ENCODE measurements at places on chromosomes 2 and 18. TPM values are rescaled to one million over a fixed set of nuclear protein-coding genes. Genes with fewer than 3 reads are reported as not detected.
A peak's percentile ranks its signal among the peaks of the same experiment; 100 is the strongest.

The CCL20 gene
- not detected for total RNA-seq

DNA sequence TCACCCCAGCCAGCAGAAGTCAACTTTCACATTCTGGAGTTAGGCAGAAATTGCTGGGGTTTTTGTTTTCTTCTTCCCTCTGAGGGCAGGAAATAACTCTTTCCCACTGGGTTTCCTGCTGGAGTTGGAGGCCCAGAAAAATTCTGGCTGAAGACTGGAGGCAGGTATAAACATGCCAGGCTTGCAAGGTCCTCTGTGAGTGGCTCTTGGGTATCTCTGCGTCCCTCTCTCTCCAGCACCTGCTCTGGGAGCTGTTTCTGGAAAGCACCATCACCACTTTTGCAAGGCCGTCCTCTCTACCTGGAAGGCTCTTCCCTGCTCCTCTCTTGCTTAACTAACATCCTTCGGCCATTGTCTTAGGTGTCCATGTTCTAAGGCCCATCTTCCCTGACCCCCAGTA, 91.0 kb downstream of the MCFD2 start:
- no peak for ATAC-seq

DNA sequence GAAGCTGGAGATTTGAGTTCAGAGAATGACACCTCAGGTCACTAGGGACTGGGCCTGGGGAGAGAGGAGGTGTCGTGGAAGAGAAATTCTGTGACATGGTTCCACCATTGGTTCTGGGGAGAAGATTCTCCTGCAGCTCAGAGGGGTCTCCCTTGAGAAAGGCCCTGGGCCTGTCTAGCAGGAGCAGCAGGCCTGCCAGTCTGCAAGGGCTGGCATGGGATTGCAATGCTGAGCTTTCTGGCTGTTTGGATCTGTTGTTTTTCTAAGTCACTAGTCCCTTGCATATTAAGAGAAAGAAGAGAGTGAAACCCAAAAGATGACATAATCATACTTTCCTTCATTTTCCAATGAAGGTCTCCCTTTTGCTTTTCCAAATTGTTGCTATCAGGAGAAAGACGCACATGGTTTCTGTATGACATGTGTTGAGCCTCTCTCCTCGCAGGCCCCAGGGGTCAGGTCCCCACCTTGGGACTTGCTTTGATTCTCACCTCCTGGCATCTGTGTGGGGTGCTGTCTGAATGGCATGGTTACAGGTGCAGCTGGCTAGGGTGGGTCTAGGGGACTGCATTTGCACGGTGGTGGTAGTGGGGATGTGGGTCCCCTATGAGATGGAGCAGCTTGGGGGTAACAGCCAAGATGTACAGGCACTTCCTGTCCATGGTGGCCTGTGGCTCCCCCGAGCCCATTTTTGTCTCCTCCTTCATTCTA, 117.8 kb downstream of the GLI2 start:
- ATAC-seq: no peak

DNA sequence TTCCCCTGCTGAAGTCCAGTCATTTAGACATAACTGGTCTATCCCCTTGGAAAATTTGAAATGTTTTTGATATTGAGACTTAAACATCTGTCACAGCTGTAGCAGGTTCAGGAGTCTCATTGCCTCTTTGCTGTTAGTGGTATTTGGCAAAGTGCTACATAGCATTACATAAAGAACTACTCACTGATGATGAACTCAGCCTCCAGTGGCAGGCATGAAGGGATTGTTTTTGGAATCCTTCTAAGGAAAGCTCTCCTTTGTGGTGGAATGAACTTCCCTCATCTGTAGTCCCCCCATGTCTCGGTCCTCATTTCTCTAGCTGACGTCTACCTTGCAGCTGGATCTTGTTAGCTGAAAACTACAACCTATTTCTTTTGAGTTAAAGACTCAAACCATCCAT, 111.6 kb downstream of the TACR1 start:
- ATAC-seq: no peak

- no peak for ATAC-seq
Observed at GRCh38 chr2:45637440-45637839, 14.0 kb upstream of the PRKCE start.

The MARCHF4 gene
- total RNA-seq: 3.1 TPM

The CRYGC gene
- total RNA-seq: not detected

GRCh38 chr2:214629875-214630274, 179.6 kb downstream of the BARD1 start:
- no peak for ATAC-seq

The CCDC74B gene
- total RNA-seq: 1.3 TPM

DNA sequence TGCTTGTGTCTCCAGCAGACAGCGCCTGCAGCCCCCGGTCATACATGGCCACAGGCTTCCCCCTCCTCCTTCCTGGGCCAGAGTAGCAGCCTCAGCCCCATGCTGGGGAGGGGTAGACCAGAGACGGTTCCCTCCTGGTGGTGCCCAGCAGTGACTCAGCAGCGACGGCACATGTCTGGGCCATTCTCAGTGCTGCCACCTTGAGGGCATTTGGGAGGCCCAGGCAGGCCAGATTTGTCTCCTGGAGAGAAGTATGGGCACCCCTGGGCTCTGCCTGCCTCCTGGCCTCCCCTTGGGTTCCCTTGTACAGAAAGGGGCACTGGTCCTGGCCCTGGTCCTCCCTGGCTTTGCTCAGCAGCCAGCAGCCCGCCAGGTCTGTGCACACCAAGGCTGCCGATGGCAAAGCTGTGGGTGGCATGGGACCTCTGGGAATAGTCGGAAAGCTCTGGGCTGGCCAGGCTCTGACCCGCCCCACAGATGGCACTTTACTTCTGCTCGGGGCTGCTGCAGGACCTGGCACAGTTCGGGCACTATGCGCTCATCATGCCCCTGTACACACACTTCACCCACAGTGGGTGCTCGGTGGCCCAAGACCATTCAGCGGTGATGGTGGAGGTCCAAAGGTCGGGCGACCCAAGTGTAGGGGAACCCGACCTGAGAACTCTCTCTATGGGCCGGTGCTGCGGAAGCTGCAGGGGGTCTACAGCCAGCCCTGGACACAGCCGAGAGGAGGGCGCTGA, 11.4 kb upstream of the ALPI start:
- ATAC-seq: no peak

- no peak for ATAC-seq
Observed at GRCh38 chr2:207484444-207485391, 45.0 kb upstream of the CREB1 start.

DNA sequence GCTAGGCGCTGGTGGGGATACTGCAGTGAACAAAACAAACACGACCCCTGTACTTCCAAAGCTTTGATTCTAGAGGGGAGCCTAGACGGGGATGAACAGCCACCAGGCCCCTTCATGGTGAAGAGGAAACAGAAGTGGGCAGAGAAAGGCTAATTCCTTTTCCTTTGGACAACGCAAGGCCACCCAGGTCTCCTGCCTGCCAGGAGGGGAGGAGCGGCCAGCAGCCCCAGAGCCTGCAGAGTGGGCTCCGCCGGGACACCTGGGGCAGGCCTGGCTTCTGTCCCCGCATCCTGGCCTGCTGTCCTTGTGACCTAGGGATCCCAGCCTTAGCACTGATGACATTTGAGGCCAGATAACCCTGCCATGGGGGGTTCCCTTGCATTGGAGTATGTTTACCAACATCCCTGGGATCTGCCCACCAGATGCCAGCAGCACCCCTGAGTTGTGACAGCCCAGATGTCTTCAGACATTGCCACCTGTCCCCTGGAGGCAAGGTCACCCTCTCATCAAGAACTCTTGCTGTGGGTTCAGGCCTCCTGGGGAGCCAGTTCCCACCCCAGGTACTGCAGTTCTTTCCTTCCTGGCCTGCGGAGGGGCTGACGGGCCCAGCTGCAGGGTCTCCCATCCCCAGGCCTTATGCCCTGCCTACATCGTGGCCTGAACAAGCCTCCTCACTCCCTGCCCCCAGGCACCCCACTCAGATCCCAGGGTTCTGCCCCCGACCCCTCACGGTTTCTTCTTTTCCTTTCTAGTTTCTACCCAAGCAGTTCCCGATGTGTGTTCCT, 125.7 kb downstream of the SEPTIN10 start:
- no peak for ATAC-seq

The GALR1 gene
- 3.5 TPM for total RNA-seq

The IL1R2 gene
- not detected for total RNA-seq

- no peak for ATAC-seq
Observed at GRCh38 chr2:33106115-33106514, 159.4 kb downstream of the LTBP1 start.

The SPDYA gene
- 1.3 TPM for total RNA-seq

The LIMS3 gene
- total RNA-seq: 3.2 TPM

DNA sequence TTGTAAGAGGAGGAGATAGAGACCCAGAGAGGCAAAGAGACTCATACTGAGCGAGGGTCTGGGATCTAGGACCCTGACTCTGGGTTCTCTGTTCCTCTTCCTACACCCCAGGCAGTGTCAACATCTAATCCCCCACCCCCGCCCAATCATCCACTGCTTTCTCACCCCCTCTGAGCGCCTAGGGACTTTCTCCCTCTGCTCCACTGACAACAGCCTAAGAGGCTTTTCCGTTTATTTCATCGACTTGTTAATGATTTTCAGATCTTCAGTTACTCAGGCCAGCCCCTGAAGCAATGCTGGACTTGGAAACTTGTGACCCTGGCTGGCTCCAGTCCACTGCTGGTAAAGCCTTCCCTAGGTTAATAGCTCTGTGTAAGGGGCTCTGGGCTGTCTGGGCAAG, 65.1 kb downstream of the TFCP2L1 start:
- ATAC-seq: no peak

The ATRAID gene
- total RNA-seq: 73.1 TPM

The GALNT14 gene
- total RNA-seq: 1.5 TPM

The TIA1 gene
- 163 TPM for total RNA-seq

DNA sequence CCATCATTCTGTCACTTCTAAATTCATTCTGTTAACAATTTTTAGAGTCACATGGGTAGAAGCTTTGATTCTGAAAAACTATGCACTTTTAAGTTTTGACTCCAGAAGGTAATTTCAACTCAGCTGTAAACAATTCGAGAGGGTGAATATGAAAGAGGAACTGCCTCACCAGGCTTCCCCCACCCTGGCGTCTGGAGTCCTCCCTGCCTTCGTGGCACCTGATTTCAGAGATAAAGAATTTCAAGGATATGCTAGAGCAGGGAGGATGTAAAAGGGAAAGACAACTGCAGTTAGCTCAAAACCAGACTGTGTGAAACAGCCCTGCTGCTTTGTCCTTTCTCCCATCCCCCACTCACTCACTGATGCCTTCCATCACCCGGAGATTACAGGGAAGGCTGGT, 40.7 kb downstream of the ONECUT2 start:
- ATAC-seq: no peak

The DSG1 gene
- total RNA-seq: 0.45 TPM

DNA sequence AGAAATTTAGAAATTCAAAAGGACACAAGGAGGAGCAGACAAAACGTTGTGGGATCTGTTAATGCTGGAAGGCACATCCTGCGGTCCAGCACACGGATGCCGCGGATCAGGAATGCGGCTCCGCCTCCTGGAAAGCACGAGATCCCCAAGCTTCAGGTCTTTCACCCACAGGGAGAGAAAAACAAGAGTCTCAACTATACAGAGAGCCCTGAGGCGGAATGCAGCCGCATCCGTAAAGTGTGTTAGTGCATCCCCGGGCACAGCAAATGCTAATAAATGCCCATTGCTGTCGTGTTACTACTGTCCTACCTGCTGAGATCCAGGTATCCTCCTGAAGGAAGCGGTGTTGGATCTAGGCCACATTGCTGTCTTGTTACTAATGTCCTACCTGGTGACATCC, 303.9 kb downstream of the EIPR1 start:
- ATAC-seq: peak; percentile 64

Data from motor neuron (in vitro differentiated cells).